ENCODE measurements at places on chromosomes 3 and 15. TPM values are rescaled to one million over a fixed set of nuclear protein-coding genes. Genes with fewer than 3 reads are reported as not detected.

DNA sequence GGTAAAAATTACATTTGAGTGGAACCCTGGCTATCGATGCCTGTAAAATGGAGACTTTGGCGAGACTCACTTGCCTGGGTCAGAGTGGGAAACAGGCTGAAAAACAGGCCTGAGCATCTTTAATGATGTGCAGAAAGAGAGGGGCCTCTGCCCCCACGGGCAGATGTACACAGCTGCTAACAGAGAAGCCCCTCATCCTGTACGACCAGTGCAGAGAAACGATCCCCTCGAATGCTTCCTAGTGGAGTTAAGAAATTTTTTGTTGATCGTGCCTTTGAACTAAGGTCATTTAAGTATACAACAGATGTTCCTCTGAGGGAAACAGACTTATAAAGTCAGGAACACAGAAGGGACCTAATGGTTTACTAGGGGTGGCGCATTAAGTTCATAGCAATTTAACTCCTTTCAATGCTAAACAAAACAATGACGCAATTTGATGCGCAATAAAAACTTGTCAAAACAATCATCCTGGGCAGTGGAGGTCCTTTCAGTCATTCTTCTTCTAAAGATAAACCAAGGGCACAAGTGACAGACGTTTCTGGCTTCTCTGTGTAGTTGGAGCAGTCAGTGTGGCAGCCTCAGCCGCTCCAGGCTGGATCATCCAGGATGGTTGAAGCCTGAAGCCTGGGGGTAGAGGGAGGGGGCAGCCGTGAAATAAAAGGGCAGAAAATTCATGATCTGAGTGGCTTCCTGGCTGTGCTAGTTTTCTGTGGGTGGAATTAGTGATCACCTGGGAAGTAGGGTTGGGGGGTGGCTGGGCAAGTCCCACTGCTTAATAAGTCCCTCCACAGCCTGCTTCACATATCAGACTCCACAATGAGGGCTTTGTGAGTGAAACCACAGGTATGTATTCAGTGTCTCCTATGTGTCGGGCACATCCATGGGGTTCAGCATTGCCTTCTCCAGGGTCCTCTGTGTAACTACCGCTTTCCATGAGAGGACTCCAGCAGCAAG lies 50.8 kb upstream of the MRPS22 start:
- DNase-seq: no peak

DNA sequence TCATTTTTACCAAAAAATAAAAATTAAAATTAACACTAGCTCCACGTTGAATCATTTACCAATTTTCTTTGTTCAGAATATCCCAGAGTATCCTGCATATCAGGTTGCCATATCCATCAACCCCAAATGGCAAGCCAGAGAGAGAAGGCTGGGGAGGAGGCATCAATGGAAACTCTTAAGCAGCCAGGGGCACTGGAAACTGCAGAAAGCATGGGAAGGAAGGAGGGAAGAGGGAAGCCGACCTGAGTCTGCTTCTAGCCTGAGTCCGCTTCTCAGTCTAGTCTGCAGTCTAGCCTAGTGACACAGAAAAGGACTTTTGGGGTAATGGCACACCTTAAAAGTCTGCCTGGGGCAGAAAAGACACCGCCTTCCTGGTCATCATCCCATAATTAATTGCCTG lies 1.6 kb upstream of the MTHFS start:
- no peak for DNase-seq

- no peak for DNase-seq
Measured at GRCh38 chr3:50378024-50378423, 18.7 kb upstream of the TMEM115 start.

The GPR160 gene
- 11.1 TPM for total RNA-seq

DNA sequence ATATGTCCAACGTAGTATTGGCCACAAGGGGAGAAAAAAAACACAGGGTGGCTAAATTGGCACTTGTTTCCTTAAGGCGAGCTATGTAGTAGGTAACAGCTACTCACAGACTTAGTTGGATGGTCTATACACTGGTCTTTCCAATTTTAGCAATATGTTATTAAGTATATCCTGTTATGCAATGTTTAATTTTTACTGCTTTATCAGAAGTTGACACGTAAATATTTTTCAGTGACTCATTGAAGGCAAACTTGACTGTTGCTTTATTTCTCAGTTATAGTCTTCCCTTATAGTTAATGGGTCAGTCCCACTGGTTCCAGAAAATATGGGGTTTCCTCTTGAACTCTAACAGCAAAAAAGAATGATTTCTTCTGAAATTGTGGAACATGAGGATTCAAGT lies 46.5 kb downstream of the ADPGK start:
- no peak for DNase-seq

The ACP3 gene
- 3.5 TPM for total RNA-seq

DNA sequence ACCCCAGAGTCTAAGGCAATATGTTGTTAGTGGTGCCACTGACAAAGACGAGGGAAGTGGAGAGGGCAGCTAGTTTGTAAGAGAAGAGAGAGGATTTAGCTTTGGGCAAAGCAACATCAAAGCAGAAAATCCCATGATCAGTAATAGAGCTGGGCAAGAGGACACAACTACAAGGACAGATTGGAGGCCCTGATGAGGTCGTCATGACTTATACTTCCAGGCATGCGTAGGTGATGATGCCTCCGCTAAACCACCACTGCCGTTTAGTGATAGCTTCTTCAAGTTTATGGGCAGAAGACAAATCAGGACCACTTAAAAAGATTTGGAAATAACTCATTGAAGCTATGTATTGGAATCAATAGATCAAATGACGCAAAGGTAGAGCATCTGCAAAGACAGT lies 2.6 kb downstream of the HRG start:
- DNase-seq: no peak

All from PC-9 (cell line).